ENCODE measurements at places on chromosomes 6 and 20.

- no peak for DNase-seq
Measured at GRCh38 chr6:121522265-121522664, 86.8 kb downstream of the GJA1 start.

- no peak for DNase-seq
Measured at GRCh38 chr6:121522771-121523386, 87.4 kb downstream of the GJA1 start.

DNA sequence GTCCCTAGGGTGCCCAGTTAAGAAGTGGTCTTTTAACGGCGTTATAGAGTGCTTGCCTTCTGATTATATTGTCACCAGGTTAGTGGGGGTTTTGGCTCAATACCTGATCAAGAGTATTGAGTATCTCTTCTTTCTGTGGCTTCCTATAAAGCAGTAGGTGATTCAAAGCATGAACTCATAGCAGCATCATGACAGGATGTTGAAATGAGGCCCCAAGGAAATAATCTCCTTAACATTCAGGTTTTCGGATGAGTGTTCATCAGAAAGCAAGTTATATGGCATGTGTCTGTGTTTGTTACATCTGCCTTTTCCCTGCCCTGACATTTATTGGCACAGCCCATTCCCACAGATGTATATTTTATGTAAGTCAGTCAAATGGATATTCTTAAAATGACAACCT is 301.0 kb downstream of the FARS2 start:
- DNase-seq, result no peak

DNA sequence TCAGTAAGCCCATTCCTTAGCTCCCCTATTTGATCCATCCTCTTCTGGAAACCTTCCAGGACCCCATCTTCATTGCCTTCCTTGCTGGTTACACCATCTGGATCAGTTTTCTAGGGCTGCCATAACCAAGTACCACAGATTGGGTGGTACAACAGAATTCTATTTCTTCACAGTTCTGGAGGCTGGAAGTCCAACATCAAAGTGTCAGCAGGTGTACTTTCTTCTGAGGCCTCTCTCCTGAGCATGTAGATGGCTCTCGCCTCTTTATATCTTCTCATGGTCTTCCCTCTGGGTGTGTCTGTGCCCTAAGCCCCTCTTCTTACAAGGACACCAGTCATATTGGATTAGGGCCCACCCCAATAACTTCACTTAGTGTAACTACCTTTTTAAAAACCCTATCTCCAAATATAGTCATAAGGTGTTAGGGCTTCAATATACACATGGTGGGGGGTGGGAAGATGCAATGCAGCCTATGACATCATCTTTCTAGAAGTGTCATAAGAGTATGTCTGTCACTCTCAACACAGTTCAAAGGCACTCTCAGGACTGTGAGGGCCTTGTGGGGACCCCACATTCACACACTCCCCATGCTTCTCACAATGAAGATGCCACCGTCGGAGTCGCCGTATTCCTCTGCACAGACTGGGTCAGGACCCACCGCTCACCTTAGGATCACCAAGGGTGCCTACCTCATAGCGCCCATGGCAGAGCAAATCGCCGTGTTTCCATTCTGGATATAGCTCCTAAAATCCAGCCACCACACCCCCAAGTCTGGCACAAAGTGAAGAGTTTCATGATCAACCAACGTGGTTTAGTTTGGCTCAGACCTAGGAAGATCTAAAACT is 12.2 kb upstream of the PRND start:
- no peak for DNase-seq

- DNase-seq, result no peak
Measured at GRCh38 chr6:28769626-28770402, 154.0 kb downstream of the TRIM27 start.

- no peak for DNase-seq
Measured at GRCh38 chr20:41168281-41169161, 31.2 kb downstream of the PLCG1 start.

GRCh38 chr20:48025051-48025515 is 239.8 kb upstream of the SULF2 start:
- no peak for DNase-seq

DNA sequence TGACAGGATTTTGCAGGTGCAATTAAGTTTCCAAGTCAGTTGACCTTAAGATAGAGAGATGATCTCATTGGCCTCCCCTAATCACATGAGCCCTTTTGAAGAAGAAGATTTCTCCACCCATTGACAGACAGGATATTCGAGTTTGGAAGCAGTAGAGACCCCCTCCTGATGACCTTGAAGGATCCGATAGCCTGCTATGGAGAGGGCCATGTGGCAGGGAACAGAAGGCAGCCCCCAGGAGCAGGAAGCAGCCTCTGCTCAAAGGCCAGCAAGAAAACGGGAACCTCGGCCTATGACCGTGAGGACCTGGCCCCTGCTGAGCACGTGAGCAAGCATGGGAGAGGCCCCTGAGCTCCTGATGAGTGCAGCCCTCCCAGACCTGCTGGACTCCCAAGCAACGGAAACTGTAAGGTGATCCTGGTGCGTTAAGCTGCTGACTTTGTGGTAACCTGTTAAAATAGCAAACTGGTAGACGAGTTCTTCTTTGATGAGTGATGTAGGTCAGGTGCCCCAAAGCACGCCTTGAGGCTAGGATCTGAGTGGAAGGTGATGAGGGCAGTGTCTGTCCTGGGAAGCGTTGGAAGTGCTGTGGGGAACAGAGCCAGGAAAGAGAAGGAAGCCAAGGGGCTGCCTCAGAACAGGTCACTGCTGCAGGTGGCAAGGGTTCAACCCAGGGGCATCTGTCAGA is 18.5 kb upstream of the TUBB2A start:
- DNase-seq, result no peak

- DNase-seq, result no peak
Measured at GRCh38 chr20:46894579-46894958, at the start of gene EYA2. EYA2 (plus strand) TSS chr20:46894843; CDS start chr20:46990011, 95,168 bp downstream.

- DNase-seq, result no peak
Measured at GRCh38 chr6:160069459-160069858, 52.2 kb upstream of the SLC22A1 start.

GRCh38 chr6:18380158-18380836 is 6.9 kb upstream of the RNF144B start:
- DNase-seq, result no peak

DNA sequence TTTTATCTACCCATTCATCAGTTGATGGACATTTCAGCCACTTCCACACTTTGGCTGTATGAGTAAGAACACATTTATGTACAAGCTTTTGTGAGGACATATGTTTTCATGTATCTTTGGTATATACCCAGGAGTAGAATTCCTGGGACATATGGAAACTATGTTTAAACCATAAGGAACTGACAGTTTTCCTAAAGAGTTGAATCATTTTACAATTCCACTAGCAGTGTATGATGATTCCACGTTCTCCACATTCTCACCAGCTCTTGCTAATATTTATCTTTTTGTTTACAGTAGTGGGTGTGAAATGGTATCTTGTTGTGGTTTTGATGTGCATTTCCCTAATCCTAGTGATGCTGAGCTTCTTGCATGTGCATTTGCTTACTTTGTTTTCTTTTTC is 338.1 kb downstream of the PLCB1 start:
- no peak for DNase-seq

DNA sequence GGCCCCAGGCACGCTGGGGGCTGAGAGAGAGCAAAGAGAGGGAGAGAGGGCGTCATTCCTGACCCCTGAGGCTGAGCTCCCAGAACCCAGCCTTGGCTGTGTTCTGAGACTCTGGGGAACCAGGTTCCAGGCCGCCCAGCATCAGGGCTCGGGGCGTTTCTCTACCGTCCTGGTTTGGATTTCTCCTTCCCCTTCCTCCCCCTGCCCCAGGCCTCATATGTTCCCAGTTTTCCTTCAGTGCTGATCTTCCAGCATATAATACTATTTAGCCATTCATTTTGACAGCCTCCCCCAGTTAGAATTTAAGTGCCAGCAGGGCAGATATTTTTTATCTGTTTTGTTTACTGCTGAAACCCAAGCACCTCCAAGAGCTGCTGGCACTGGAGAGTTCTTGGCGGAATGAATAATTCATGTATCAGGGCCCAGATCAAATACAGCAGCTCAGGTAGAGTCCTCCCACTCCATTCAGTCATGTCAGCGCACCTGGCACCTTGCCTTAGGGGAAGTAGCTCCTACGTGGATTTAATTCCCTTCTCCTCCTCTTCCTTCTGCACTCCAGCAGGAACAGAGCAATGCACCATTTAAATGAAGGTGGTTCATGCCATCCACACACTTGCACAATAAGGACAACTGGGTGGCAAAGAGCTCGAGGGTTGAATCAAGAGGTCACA is 23.4 kb upstream of the FRMD1 start:
- no peak for DNase-seq

DNA sequence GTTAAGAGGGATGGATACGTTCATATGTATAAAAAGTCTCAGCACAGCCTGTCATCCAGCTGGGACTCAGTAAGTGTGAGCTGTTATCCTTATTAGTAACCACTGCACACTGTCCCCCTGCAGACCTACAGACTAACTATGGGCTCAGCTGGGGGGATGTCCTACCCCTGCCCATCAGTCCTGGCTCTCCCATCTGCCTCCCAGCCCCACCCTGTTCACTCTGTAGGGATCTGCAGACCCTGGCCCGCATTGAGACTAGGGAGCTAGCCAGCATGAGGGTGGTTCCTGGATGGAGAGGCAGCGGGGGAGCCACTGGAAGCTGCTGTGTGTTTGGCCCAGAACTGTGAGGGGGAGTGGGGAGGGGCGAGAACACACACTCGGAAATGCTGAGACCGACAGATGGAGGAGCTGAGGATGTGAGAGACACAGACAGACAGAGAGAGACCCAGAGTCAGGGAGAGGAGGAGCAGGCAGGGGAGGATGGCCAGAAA is 17.1 kb downstream of the XKR7 start:
- DNase-seq, result no peak

- no peak for DNase-seq
Measured at GRCh38 chr6:129842881-129843409, 18.2 kb downstream of the TMEM244 start.

DNA sequence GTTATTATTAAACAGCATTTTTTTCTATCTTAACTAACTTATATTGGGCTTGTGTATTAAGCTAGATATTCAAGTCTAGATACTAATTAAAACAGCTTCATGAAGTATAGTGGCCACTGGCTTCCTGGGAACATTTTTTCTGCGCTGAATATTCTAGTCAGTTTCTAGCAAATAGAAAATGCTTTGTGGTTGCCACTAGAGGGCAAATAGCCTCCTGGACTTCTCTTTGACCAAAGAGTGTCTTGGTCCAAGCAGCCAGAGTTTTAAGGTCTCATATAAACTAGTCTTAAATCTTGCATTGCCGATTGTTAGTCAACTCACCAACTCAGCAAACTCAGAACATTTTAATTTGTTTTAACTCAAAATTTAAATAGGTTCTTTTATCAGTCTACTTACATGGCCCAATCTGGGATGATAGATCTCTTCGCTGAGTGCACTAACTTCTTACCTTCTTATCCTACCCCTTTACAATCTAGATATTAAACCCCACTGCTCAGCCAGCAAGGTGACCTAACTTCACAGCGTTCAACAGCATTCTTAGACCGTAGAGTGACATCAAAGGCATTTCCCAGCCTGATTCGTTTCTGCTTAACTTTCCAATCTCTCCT is 24.6 kb upstream of the ID4 start:
- no peak for DNase-seq

GRCh38 chr20:45320948-45321595 is 13.0 kb upstream of the MATN4 start:
- DNase-seq, result no peak

DNA sequence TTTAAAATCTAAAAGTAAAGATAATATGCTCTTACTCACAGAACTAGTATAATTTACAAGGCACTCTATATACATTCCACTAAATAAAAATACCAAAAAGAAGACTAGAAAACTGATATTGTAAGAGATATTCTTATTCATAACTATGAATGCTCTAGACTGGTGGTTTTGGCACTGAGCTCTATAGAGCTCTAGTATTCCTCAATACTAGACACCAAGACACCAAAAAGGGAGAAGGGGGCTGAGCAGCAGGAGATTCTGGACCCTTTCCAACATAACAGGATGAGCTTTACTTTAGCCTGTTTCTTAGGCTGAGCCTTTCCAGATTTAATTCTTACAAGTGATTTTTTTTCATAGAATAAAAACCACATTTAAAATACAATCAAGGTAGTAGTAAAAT is 173.6 kb downstream of the COL21A1 start:
- DNase-seq, result no peak

DNA sequence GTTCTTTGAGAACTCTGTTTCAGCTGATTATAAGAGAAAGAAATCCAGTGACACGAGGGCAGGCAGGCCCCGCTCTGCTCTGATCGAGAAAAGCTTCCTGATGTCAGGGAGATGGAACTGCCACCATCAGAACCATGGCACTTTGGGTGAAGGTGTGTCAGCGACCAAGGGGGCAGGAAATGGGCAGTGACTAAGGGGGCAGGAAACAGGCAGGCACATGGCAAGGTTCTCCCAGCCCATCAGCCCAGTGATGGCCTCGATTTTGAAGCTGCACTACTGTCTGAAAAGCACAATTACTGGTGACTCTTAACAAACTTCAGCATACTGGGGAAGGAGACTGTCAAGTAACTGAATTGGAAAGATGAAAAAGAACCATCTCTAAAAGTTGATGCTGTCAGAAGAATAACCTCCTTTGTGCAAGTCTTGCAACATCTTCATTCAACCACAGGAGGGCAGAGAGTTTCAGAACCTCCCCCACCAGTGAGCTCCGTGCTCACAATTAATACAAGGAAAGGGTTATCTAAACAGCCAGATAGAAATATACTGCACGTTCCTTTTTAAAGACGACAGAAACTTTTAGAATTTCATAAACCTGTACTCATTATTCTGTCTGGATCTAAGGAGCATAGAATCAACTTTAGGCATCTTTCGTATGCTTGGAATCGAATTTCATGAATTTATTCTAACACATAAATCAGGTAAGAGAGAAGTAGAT is 39.1 kb downstream of the TMX4 start:
- no peak for DNase-seq

Data from stimulated activated CD4-positive, alpha-beta T cell treated with anti-CD3 and anti-CD28 coated beads, Interleukin-2, amount 100 ng/mL, for 4 hours (primary cell).